ENCODE measurements at places on chromosomes 13 and 19.

DNA sequence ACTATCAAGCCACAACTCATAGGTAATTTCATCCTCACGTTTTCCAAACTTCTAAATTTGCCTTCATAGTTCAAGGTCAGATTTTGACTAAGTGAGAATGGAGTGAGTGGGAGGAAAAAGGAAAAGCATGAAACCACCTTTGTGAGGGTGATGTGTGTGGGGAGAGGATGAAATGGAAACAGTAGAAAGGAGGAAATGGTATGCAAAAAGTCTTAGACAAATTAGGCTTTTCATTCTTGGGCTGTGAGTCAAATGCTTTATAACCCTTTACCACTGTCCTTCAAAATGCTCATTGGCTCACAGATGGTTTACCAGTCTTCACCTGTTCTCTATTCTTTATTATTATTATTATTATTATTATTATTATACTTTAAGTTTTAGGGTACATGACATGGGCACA, 127.2 kb downstream of the RAP2A start:
- DNase-seq = no peak

DNA sequence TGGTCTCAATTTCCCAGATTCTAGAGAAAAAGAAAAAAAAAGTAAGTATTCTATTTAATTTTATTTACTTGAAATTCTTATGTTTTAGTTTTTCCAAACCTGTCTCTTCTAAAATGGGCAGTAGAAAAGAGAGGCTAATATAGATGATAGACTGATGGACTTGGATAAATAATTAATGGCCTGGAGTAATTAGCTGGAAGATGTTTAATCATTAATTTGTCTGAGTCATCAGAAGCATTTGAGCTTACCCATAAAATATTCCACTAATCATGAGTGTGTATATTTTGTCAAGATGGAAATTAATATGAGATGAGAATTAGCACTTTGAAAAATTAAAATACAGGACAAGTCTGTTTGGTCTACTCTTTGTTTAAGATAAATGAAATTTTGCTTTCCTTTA, 212.1 kb upstream of the MIR17HG start:
- DNase-seq = no peak

GRCh38 chr19:7698583-7698982, 3.3 kb downstream of the FCER2 start:
- DNase-seq = no peak

DNA sequence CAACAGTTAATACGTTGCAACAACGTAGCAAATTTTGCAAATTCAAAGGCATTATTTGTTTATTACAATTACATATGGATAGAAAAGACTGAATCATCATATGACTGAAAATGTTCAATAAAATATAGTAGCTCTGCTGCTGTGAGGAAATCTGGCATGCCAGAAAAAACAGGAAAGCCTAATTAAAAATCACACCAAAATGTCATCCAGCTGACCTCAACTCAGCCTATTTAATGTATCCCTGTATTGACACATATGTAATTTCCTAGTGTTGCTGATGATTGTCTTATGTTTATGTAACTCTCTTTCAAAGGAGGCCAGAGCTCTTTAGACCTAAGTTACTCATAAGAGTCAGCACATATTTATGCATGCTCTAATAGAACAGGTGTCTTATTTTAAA, 495.0 kb downstream of the PCDH17 start:
- no peak for DNase-seq

- DNase-seq = no peak
Observed at GRCh38 chr13:25990801-25991200, 61.0 kb downstream of the SHISA2 start.

- no peak for DNase-seq
Observed at GRCh38 chr13:113917594-113918371, 53.9 kb upstream of the GAS6 start.

GRCh38 chr19:32339423-32339822, 6.0 kb upstream of the ZNF507 start:
- DNase-seq = no peak

DNA sequence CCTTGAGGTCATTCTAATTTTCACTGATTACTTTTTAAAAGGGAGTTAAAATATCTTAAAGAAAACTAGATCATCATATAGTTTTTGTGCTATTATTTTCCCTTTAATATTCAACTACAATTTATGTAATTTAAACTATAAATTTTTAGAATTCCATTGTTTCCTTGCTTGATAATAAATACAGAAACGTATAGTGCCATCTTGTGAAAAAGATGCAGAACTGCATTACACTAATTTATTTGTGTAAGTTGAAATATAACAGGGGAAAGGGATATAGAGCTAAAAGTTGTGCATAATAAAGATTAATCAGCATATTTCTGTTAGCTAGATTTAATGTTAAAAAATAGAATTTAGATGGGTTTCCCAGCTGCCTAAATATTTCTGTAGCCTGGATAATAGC, 61.5 kb upstream of the TDRD3 start:
- DNase-seq = no peak

DNA sequence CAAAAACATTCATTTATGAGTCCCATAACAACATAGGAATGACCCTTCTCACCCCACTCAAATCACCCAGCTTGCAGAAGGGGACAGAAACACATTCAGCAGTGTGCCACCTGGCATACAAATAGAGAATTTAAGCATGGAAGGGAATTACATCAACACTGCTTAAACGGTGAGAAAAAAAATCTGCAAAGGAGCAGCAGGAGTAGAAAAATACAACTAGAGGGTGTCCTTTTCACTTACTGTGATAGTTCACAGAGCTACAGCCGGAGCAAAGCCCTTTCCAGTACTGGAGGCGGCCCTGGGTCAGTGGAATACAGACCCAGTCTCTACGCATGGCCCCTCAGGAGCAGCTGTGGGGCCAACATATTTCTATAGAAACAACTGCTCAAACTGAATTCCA, 764.3 kb upstream of the ARGLU1 start:
- no peak for DNase-seq
